ENCODE measurements at places on chromosomes 4 and X. TPM values are rescaled to one million over a fixed set of nuclear protein-coding genes. Genes with fewer than 3 reads are reported as not detected.

GRCh38 chr4:70863099-70863790, 23.6 kb upstream of the GRSF1 start:
- peaks cover 11% of the 10 kb centered on the region for H3K4me1 ChIP-seq
- DNase-seq: no peak
- H3K27ac ChIP-seq: peak overlapping the region; percentile 12
- H3K36me3 ChIP-seq: no peaks in the 10 kb centered on the region
- H3K4me3 ChIP-seq: no peak overlapping the region
- H3K27me3 ChIP-seq: no peaks in the 10 kb centered on the region

DNA sequence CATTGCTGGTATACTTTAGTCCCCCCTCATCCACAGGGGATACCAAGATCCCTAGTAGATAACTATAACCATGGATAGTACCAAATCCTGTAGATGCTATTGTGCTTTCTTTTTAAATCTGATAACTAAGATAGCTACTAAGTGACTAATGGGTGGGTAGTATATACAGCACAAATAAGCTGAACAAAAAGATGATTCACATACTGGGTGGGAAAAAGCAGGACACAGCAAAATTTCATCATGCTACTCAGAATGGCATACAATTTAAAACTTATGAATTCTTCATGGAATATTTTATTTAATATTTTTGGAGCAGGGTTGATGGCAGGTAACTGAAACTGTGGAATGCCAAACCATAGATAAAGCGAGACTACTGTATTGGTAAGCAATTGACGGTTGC, 161.6 kb downstream of the IL15 start:
- H3K4me1 ChIP-seq: no peaks in the 10 kb centered on the region
- no peak for DNase-seq
- H3K4me3 ChIP-seq: no peak overlapping the region
- no peaks in the 10 kb centered on the region for H3K36me3 ChIP-seq
- H3K27ac ChIP-seq: no peak overlapping the region

- H3K4me1 ChIP-seq: no peaks in the 10 kb centered on the region
- no peak for DNase-seq
- no peaks in the 10 kb centered on the region for H3K36me3 ChIP-seq
- no peak overlapping the region for H3K4me3 ChIP-seq
- H3K27me3 ChIP-seq: no peaks in the 10 kb centered on the region
Observed at GRCh38 chrX:123918106-123918721, 43.3 kb upstream of the STAG2 start.

GRCh38 chrX:144849141-144849540, 398.2 kb upstream of the SPANXN1 start:
- no peak for DNase-seq
- H3K4me3 ChIP-seq: no peak overlapping the region
- no peaks in the 10 kb centered on the region for H3K36me3 ChIP-seq

The PCDH18 gene
- total RNA-seq: 0.06 TPM

The SHOX gene
- total RNA-seq: not detected

The CXCR3 gene
- total RNA-seq: 68.2 TPM

The MAGEA9B gene
- total RNA-seq: not detected
